ENCODE measurements at places on chromosomes 7 and 10. TPM values are rescaled to one million over a fixed set of nuclear protein-coding genes. Genes with fewer than 3 reads are reported as not detected.

Gene IL15RA
- total RNA-seq = 14.9 TPM

Gene ADD3
- 71.3 TPM for total RNA-seq

Gene C10orf67
- not detected for total RNA-seq

Gene TMEM213
- total RNA-seq = not detected

Gene PNLIPRP3
- total RNA-seq = not detected

Gene LIPM
- not detected for total RNA-seq

Gene MAT1A
- not detected for total RNA-seq

Gene DGKI
- 0.53 TPM for total RNA-seq

Gene CDC14C
- not detected for total RNA-seq

Gene WDR91
- total RNA-seq = 4.1 TPM

Gene CAV1
- 1,517 TPM for total RNA-seq

Gene PNLIPRP1
- total RNA-seq = not detected

Gene ANKRD2
- total RNA-seq = 0.27 TPM

Gene PIP
- total RNA-seq = not detected

Gene SCRN1
- 46.1 TPM for total RNA-seq

Gene GLI3
- total RNA-seq = 7.7 TPM

Gene CADPS2
- 74.7 TPM for total RNA-seq
